ENCODE measurements at places on chromosomes 13 and 19. TPM values are rescaled to one million over a fixed set of nuclear protein-coding genes. Genes with fewer than 3 reads are reported as not detected.

KRTDAP gene
- total RNA-seq: not detected

VSTM2B gene
- not detected for total RNA-seq

ADGRE2 gene
- total RNA-seq: not detected

MFSD12 gene
- total RNA-seq: 73.9 TPM

CD79A gene
- not detected for total RNA-seq

ZNF808 gene
- total RNA-seq: 7.9 TPM

ONECUT3 gene
- total RNA-seq: not detected

SBK2 gene
- not detected for total RNA-seq

PLPPR3 gene
- 0.32 TPM for total RNA-seq

ZNF417 gene
- total RNA-seq: 14.7 TPM

THSD1 gene
- 11.4 TPM for total RNA-seq

KL gene
- total RNA-seq: 0.25 TPM

HMG20B gene
- total RNA-seq: 112 TPM

PTH2 gene
- not detected for total RNA-seq

PRPF31 gene
- 38.4 TPM for total RNA-seq

ZNF491 gene
- 1.6 TPM for total RNA-seq

CERS1 gene
- 0.54 TPM for total RNA-seq

CDX2 gene
- total RNA-seq: not detected

CGB8 gene
- 4.5 TPM for total RNA-seq

MAP2K2 gene
- 212 TPM for total RNA-seq

MIR17HG gene
- 2.5 TPM for total RNA-seq

DAND5 gene
- not detected for total RNA-seq

SMIM7 gene
- total RNA-seq: 65.8 TPM

CLEC11A gene
- 164 TPM for total RNA-seq

PEG3 gene
- total RNA-seq: 1.5 TPM

Measured in GM23248 (cell line).